ENCODE measurements at places on chromosomes 4 and X. TPM values are rescaled to one million over a fixed set of nuclear protein-coding genes. Genes with fewer than 3 reads are reported as not detected.

- H3K27me3 ChIP-seq = no peaks in the 10 kb centered on the region
- DNase-seq = no peak
- H3K27ac ChIP-seq = no peak overlapping the region
Observed at GRCh38 chrX:78754917-78755316, 7.4 kb downstream of the LPAR4 start.

TCEAL5 gene
- not detected for polyA plus RNA-seq

TBC1D8B gene
- 11.5 TPM for polyA plus RNA-seq

DNA sequence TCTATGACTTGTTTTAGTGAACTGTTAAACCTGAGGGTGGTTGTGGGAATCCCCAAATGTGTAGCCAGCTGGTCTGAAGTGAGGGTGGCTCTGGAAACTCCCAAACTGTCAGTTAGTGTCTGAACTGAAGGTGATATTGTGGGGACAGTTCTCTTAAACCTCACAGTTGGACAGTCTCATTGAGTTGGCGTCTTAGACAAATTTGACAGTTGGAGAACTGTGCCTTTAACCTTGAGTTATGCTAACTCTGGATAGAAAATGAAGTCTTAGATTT, 20.7 kb upstream of the CTSO start:
- 0 out of 2 replicates have a peak, but pooled peaks cover 3% of the 10 kb centered on the region for H3K27me3 ChIP-seq
- no peaks in the 10 kb centered on the region for H3K36me3 ChIP-seq
- H3K27ac ChIP-seq = no peak overlapping the region

DNA sequence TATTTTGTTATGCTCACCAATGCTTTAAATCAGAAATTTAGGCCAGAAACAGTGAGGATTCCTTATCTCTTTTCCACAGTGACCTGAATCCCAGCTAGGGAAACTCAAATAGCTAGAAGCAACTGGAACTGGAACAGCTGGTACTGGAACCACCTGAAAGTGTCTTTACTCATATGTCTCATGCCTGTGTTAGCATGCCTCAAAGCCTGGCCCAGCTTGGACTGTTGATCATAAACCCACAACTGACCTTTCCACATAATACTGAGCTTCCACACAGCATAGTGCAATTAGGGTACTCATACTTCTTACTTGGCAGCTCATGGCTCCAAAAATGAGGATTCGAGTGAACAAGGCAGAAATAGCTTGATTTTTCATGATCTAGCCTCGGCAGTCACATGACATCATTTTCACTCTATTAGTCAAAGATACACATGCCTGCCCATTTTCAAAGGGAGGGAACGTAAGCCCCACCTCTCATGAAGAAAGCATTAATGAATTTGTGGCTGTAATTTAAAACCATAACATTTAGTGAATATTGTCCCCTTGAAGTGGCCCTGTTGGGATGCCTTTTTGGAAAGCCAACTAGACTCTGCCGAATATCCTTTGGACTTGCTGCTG, 80.8 kb upstream of the ACSL1 start:
- no peaks in the 10 kb centered on the region for H3K36me3 ChIP-seq
- no peak for DNase-seq
- no peaks in the 10 kb centered on the region for H3K27me3 ChIP-seq
- no peak overlapping the region for H3K4me3 ChIP-seq

PABPC4L gene
- polyA plus RNA-seq = 0.13 TPM

DNA sequence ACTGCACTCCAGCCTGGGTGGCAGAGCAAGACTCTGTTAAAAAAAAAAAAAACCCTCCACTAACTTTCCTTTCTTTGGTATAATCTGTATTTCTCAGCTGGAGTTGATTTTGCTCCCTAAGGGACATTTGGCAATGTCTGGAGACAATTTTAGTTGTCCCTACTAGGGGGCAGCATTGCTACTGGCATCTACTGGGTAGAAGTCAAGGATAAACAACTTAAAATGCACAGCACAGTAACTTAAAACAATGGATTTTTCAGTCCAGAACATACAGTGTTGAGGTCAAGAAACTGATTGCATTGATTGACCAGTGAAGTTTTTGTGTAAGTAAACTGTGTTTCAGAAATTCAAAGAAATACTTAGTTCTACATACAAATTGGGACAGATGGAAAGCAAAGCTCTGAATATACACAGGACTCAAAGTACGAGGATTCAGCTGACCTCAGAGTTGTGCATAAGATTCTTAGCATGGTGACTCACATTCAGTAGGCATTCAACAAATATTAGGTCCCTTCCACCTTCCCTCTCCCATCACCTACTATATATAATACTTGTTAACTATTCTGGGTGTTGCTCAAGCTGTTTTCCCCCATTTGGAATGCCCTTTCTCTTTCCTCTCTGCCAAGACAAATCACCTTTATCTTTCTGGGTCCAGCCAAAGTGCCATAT, 8.8 kb downstream of the DDX53 start:
- no peaks in the 10 kb centered on the region for H3K4me1 ChIP-seq
- H3K4me3 ChIP-seq = 0 out of 2 replicates have a peak overlapping the region, but pooled peaks have one; percentile 32
- H3K36me3 ChIP-seq = no peaks in the 10 kb centered on the region
- H3K27ac ChIP-seq = no peak overlapping the region
- DNase-seq = peak; percentile 56
- no peaks in the 10 kb centered on the region for H3K27me3 ChIP-seq

FOXO4 gene
- 1.1 TPM for polyA plus RNA-seq

- H3K36me3 ChIP-seq = no peaks in the 10 kb centered on the region
- H3K4me3 ChIP-seq = no peak overlapping the region
- H3K27me3 ChIP-seq = no peaks in the 10 kb centered on the region
Observed at GRCh38 chr4:59644765-59645164, 1555.4 kb upstream of the ADGRL3 start.

RHOXF2B gene
- polyA plus RNA-seq = not detected

GRCh38 chr4:128220286-128221235, 67.1 kb downstream of the PGRMC2 start:
- H3K4me3 ChIP-seq = peak overlapping the region; percentile 20
- H3K27ac ChIP-seq = peak overlapping the region; percentile 26
- peaks cover 30% of the 10 kb centered on the region for H3K4me1 ChIP-seq
- no peaks in the 10 kb centered on the region for H3K27me3 ChIP-seq
- peak; percentile 77 for DNase-seq
- no peaks in the 10 kb centered on the region for H3K36me3 ChIP-seq

GRCh38 chrX:16718824-16719333, 533 bp upstream of the SYAP1 start:
- peak overlapping the region; percentile 92 for H3K4me3 ChIP-seq
- DNase-seq = no peak
- peaks cover 6% of the 10 kb centered on the region for H3K4me1 ChIP-seq
- H3K27me3 ChIP-seq = no peaks in the 10 kb centered on the region

SRPK3 gene
- 0.53 TPM for polyA plus RNA-seq

DNA sequence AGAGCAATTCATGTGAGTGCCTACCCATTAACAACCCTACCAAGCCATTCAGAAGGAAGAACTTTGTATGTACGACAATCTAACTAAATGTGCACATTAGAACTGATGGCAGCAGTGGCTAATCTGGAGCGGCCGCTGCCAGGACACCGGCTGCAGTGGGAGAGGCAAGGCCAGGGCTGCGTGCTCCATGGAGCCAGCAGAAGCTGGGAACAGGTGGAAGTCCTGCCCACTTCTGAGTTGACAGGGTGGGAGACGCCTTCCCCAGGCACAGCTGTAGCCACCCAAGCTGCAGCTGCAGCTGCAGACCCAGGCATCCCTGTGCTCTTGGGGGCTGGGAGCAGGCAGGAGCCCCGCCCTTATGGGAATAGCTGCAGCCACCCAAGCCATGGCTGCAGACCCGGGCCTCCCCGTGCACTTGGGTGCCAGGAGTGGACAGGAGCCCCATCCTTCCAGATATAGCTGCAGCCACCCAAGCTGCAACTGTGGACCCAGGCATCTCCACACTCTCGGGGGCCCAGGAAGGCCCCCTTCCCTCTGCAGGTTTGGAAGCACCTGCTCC, 79.1 kb upstream of the DDX60 start:
- no peak overlapping the region for H3K4me3 ChIP-seq
- H3K27ac ChIP-seq = no peak overlapping the region
- H3K36me3 ChIP-seq = peaks cover 16% of the 10 kb centered on the region
- DNase-seq = no peak
- no peaks in the 10 kb centered on the region for H3K27me3 ChIP-seq

DNA sequence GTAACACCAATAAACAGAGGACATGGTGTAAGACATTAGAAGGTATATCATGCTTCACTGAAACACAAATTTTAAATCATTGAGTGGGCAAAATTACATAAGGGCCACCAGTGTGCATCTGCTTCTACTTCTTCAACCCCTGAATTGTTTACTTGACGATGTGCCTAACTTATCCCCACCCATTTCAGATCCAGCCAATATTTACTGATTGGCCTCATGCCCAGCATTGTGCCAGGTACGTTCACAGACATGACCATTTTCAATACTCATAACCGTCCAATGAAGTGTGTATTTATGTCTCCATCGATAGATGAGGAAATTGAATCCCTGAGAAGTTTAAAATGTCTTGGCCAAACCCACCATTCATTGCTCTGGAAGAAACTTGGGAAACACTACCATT, 208.3 kb upstream of the MID1 start:
- 0 out of 2 replicates have a peak, but pooled peaks cover 2% of the 10 kb centered on the region for H3K4me1 ChIP-seq
- H3K36me3 ChIP-seq = no peaks in the 10 kb centered on the region
- no peaks in the 10 kb centered on the region for H3K27me3 ChIP-seq
- no peak overlapping the region for H3K4me3 ChIP-seq

GRCh38 chr4:101791182-101791558, 640 bp downstream of the BANK1 start:
- H3K4me3 ChIP-seq = no peak overlapping the region
- H3K36me3 ChIP-seq = no peaks in the 10 kb centered on the region
- peaks cover 7% of the 10 kb centered on the region for H3K27me3 ChIP-seq
- no peak overlapping the region for H3K27ac ChIP-seq

- peak overlapping the region; percentile 21 for H3K4me3 ChIP-seq
- no peaks in the 10 kb centered on the region for H3K36me3 ChIP-seq
- H3K4me1 ChIP-seq = peaks cover 10% of the 10 kb centered on the region
- no peaks in the 10 kb centered on the region for H3K27me3 ChIP-seq
- DNase-seq = peak; percentile 22
Observed at GRCh38 chr4:141576585-141577110, 59.7 kb upstream of the IL15 start.

DNA sequence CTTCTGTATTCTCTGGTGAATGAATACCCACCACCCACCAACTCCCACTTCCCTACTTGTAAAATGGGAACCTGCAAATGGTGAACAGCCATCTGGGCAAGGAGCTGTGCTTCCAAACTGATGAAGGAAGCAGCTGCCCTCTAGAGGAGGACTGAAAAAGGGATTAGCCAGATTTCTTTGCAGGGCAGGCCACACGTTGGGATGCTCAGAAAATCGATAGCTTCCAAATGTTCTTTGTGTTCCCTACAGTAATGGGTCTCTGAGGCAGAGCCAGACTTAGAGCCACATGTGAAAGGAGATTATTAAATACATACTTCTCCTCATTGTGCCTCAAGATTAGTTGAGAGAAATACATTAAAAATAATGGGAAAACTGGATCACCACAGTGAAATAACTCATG, 39.3 kb upstream of the LPAR4 start:
- H3K4me3 ChIP-seq = no peak overlapping the region
- H3K4me1 ChIP-seq = no peaks in the 10 kb centered on the region
- H3K27ac ChIP-seq = no peak overlapping the region
- no peaks in the 10 kb centered on the region for H3K36me3 ChIP-seq
- DNase-seq = peak; percentile 57
- H3K27me3 ChIP-seq = no peaks in the 10 kb centered on the region

GRCh38 chr4:82896755-82897154, 3.8 kb upstream of the THAP9 start:
- no peaks in the 10 kb centered on the region for H3K27me3 ChIP-seq
- DNase-seq = no peak
- peaks cover 31% of the 10 kb centered on the region for H3K36me3 ChIP-seq

DNA sequence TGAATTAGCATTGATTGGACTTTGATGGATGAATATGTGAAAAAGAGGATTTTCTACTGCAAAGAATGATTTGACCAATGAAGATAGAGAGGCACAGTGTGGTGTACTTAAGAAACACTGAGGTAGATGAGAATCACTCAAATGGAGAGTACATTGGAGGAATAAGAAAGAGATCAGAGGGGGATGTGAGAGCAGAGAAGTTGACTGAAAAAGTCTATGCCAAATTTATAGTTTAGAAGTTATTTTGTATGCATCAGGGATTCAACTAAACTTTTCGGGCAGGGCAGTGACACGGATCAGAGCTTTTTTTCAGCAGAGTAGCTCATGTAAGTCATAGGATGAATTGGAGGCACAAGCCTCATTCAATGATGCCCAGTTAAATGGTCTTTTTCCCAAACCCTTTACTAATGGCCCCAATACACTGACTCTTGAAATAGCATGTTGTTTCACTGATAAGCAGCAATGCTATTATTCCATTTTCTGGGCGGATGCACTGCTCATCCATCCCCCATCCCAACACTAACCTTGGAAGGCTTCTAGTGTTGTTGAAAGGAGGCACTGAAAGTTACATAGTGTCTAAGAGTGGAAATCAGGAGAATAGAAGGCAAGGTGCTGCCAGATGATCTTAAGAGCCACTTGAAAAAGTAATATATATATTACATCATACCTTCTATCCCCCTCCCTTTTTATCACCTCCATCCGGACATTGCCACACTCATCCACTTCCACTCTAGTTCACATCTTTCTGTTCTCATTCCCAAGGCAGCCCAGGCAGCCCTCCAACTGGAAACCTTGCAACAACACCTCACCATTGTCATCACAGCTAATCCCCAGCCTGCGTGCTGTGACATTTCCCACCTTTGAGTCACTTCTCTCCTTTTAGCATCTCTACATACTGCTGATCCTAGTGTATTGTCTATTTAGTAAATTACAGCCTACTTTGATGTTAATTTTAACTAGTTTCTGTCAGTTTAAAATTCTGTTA, 46.1 kb downstream of the ARHGAP24 start:
- no peaks in the 10 kb centered on the region for H3K36me3 ChIP-seq
- DNase-seq = peak; percentile 4
- H3K27ac ChIP-seq = no peak overlapping the region
- no peak overlapping the region for H3K4me3 ChIP-seq
- no peaks in the 10 kb centered on the region for H3K4me1 ChIP-seq
- H3K27me3 ChIP-seq = no peaks in the 10 kb centered on the region

- H3K27ac ChIP-seq = no peak overlapping the region
- DNase-seq = no peak
- no peaks in the 10 kb centered on the region for H3K27me3 ChIP-seq
- H3K4me3 ChIP-seq = no peak overlapping the region
Observed at GRCh38 chr4:47801481-47802002, 36.3 kb downstream of the CORIN start.

CXCL3 gene
- polyA plus RNA-seq = 2.1 TPM

H2BW2 gene
- polyA plus RNA-seq = not detected

DNA sequence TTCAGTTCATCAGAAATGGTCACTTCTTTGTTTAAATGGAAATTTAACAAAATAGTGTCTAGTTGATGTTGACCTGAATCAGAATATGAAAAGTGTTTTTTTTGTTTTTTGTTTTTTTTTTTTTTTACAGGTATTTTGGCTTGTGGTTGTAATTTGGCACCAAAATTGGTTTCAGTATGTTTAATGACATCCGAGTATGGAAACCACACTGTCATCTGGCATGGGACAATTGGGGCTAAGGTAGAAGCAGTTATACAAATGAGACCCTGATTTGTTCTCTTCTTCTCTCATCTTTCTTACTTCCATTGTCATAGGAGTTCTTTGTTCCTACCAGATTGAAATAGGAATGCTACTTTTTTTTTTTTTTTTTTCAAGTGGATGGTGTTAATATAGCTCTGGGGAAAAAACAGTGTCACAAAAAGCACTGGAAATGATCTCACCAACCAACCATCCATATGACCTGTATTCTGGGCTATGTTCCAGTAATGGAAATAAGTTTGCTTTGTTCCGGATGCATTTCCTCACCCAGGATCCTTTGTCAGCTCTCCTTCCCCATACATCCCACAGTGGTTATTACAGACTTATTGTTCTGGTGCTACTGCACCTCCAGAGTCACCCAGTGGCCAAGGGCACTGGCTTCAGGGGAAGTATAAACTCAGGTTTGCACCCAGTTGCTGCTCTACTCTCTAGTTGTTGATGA, 95.8 kb downstream of the ATXN3L start:
- peak overlapping the region; percentile 49 for H3K27ac ChIP-seq
- DNase-seq = peak; percentile 86
- H3K4me1 ChIP-seq = peaks cover 9% of the 10 kb centered on the region
- no peaks in the 10 kb centered on the region for H3K27me3 ChIP-seq

Measured in GM23248 (cell line).